ENCODE measurements at places on chromosomes 2 and 18. TPM values are rescaled to one million over a fixed set of nuclear protein-coding genes. Genes with fewer than 3 reads are reported as not detected.

Gene NPAS2
- total RNA-seq: 0.13 TPM

DNA sequence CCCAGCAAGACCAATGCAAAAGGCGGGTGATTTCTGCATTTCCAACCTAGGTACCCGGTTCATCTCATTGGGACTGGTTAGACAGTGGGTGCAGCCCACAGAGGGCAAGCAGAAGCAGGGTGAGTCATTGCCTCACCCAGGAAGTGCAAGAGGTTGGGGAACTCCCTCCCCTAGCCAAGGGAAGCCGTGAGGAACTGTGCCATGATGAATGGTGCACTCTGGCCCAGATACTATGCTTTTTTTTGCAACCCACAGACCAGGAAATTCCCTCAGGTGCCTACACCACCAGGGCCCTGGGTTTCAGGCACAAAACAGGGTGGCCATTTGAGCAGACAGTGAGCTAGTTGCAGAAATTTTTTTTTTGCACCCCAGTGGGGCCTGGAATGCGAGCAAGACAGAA is 662.6 kb upstream of the ACVR2A start:
- H3K4me3 ChIP-seq: no peak overlapping the region
- DNase-seq: peak; percentile 84
- peak overlapping the region; percentile 85 for H3K27ac ChIP-seq
- no peaks in the 10 kb centered on the region for H3K36me3 ChIP-seq

Gene GPR35
- 0.56 TPM for total RNA-seq

Gene GMCL1
- 13.4 TPM for total RNA-seq

DNA sequence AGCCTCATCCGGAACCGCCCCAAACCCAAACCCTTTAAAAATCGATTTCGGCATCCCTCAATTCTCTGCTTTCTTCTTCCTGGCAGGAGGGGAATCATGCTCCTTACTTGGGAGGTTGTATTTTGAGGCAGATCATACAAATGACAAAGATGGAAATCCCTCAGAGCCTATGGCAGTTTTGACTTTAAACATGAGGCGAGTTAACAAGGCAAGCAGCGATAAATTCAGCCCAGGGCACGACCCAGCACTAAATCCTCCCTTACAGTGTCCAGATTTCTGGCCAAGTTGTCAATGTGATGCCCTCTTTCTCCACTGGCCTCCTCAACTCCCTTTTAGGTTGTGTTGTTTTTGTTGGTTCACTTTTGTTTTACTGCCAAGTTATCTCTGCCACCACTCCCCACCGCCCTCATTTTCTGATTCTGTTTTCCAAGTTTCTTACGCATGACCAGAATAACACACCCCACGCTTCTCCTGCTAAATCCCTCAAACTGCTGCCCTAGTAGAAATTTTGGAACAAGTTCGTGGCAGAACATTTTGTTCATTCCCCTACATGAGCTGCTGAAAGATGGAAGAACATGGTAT is 68.3 kb downstream of the CTAGE1 start:
- H3K36me3 ChIP-seq: no peaks in the 10 kb centered on the region
- no peak for DNase-seq
- no peak overlapping the region for H3K4me3 ChIP-seq
- peaks cover 8% of the 10 kb centered on the region for H3K27me3 ChIP-seq
- no peaks in the 10 kb centered on the region for H3K4me1 ChIP-seq

Gene KCNIP3
- not detected for total RNA-seq

Gene CYB5A
- total RNA-seq: 60.4 TPM

DNA sequence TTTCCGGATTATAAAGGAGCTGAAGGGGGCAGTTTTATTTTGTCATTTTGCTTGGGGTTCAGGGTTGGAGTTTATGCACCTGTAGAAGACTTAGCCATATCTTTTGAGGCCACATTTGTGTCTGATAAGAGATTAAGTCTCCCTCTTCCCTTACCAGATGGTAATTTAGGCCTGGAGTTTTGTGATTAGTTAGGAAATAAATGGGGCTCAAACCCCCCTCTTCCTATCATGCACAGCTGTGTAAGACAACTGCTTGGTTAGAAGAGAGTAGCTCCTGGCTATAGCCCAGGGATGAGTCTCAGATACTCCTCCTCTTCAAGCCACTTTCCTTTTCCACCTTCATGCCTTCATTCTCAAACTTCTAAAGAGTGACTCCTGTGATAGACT is 802 bp upstream of the SAP130 start:
- no peaks in the 10 kb centered on the region for H3K36me3 ChIP-seq
- no peak overlapping the region for H3K27ac ChIP-seq
- H3K27me3 ChIP-seq: no peaks in the 10 kb centered on the region

DNA sequence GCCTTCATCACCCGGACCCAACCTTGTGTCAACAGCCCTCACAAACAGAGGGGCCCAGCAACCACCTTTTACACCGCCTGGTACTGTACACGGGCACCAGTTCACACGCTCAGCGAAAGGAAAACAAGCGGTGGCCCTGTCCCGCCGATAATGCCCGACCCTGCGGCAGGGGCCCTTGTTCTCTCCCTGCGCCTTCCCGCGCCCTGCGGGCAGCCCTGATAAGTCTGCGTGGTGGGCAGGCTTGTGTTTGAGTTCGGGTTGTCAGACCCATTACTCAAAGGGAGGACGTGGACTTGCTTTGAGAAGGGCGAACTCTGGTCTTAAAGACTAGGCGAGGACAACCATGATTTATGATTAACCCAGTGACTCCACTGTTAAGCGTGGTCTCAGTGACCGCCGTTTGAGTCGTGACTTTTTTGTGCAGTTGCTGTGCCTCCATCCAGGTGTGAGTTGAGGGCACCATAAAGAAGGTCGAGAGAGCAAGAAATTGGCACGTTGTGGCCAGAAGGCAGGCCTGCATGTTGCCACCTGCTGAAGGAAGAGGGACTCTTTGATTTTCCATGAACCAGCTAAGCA is 167.4 kb upstream of the GATA6 start:
- no peaks in the 10 kb centered on the region for H3K27me3 ChIP-seq

DNA sequence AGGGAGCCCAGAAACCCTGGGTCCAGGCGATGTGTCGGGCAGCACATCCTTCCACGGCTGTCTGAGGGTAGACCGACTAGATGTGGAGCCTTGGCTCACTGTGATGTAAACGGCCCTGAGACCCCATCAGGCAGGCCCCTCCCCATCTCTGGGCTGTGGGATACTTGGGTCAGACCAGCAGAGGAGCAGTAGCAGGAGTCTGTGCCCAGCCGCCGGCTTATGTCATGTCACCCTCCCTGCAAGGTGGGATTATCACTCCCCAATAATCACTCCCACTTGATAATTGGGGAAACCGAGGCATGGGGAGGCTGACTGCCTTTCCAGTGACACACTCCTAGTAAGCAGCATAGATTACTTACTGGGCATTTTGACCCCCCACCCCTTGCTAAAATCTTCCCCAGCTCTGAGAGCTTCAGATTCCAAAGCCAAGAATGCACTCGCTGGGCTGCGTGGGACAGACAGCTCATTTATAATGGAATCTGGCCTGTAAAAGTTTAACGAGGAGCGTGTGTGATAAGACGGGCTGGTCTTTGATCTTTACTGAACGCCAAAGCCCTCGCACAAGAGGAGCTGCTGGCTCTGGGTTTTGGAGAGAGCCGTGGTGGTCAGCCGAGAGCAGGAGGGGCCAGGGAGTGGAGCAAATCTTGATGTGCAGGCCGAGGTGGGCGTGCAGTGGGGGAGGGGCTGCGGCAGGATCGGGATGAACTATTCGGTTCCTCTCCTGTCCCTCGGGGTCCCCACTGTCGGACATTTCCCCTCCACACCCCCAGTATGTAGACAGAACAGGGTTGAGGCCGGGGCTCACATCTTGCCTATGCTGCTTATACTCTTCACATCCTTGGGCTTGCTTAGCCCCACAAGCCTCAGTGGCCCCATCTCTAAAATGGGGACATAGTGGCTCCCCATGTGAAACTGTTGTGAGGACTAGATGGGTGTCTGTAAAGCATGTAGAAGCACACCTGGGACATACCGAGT is 200.0 kb downstream of the GLI2 start:
- no peak overlapping the region for H3K27ac ChIP-seq
- H3K27me3 ChIP-seq: no peaks in the 10 kb centered on the region
- no peak overlapping the region for H3K4me3 ChIP-seq
- H3K4me1 ChIP-seq: no peaks in the 10 kb centered on the region

DNA sequence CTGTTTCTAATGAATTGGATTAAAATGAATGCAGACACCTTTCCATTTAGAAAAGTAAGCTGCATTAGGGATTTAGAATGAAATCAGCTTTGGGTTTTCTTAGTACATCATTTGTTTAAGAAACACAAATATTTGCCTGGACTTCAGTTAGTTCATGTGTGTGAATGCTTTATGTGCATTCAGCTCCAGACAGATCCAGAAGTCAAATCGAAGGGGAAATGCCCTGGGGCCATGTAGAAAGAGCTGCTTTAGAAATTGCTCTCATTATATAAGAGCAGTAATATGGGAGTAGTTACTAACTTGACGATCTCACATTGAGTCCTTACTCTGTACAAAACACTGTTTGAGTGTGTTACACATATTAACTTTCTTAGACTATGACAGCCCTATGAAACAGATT is 88.0 kb upstream of the TTC39C start:
- H3K27ac ChIP-seq: no peak overlapping the region
- H3K36me3 ChIP-seq: no peaks in the 10 kb centered on the region
- no peak overlapping the region for H3K4me3 ChIP-seq
- DNase-seq: no peak
- H3K27me3 ChIP-seq: no peaks in the 10 kb centered on the region

- H3K27ac ChIP-seq: peak overlapping the region; percentile 10
- peak; percentile 69 for DNase-seq
- H3K4me3 ChIP-seq: no peak overlapping the region
- no peaks in the 10 kb centered on the region for H3K27me3 ChIP-seq
- peaks cover 5% of the 10 kb centered on the region for H3K4me1 ChIP-seq
Measured at GRCh38 chr2:8803658-8804379, 33.6 kb downstream of the KIDINS220 start.

Gene OR6B2
- not detected for total RNA-seq

Gene CNDP1
- total RNA-seq: not detected

Gene ACTG2
- 0.97 TPM for total RNA-seq

- H3K4me1 ChIP-seq: no peaks in the 10 kb centered on the region
- no peak overlapping the region for H3K4me3 ChIP-seq
- H3K27ac ChIP-seq: no peak overlapping the region
Measured at GRCh38 chr2:155895016-155895415, 437.5 kb downstream of the NR4A2 start.

DNA sequence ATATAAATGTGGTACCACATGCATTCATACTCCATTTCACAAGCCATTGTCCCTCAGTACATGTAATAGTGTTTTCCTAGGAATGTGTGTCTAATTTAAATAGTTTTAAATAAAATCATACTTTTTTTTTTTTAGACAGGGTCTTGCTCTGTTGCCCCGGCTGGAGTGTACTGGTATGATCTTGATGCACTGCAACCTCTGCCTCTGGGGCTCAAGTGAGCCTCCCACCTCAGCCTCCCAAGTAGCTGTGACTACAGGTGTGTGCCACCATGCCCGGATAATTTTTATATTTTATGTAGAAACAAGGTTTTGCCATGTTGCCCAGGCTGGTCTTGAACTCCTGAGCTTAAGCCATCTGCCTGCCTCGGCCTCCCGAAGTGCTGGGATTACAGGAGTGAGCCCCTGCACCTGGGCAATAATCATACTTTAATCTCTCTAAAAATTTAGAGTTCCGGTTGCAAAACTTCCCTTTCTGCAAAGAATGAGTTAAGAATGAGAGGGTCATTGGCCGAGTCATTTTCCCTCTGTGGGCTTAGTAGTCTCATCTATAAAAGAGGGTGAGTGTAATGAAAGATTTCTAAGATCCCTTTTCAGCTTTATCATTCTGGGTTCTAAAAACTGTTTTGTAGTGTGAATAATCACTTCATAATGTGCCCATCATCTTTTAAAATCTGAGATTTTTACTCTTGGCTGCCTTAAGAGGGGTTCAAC is 116.0 kb upstream of the PELI1 start:
- H3K4me1 ChIP-seq: peaks cover 10% of the 10 kb centered on the region
- no peaks in the 10 kb centered on the region for H3K36me3 ChIP-seq
- peak overlapping the region; percentile 75 for H3K27ac ChIP-seq
- no peak for DNase-seq

DNA sequence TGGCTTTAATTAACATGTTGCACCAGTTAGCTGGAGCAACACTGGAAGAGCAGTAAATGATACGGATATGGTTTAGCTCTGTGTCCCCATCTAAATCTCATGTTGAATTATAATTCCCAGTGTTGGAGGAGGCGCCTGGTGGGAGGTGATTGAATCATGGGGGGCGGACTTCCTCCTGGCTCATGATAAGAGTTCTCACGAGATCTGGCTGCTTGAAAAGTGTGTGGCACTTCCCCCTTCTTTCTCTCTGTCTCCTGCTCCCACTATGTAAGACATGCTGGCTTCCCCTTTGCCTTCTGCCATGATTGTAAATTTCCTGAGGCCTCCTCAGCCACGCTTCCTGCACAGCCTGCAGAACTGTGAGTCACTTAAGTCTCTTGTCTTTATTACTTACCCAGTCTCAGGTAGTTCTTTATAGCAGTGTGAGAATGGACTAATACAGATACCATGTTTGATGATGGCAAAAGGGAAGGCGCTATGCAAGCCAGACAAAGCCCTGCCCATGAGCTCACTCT is 963.6 kb downstream of the SOCS6 start:
- H3K36me3 ChIP-seq: no peaks in the 10 kb centered on the region
- no peak overlapping the region for H3K4me3 ChIP-seq
- DNase-seq: no peak
- no peaks in the 10 kb centered on the region for H3K27me3 ChIP-seq
- no peak overlapping the region for H3K27ac ChIP-seq

DNA sequence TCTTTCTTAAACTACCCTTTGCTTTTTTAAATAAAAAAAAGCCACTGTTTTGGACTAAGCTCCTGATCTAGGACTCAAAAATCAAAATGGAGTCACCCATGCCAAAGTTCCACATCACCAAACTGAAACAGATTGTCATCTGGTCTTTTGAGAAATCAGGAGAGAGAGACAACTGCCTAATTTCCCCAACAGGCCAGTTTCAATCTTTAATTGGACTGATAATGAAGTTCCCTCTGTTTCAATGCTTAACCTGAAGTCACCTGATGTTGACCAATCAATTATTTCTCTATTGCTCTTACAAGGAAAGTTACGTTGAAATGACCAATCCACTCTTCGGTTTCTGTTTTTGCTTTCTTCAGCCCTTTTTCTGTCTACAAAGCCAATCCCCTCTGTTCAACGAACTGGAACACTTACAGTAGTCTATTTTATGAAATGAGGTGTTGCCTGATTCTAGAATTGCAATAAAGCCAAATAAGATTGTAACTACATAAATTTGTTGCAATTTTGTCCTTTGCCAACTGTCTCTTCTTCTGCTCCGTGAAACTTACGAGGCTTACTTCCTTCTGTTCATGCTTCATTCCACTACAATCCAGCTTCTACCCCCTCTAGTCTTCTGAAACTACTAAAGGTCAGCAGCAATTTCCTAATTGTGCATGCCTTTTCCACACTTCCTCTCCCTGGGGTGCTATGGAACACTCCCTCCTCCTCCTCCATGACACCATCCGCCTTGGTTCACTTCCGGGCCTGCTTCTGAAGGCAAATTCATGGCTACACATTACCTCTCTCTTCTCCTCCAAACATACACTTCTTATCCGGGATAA is 95.2 kb upstream of the CD302 start:
- H3K36me3 ChIP-seq: no peaks in the 10 kb centered on the region
- DNase-seq: no peak
- H3K27ac ChIP-seq: peak overlapping the region; percentile 83
- peaks cover 76% of the 10 kb centered on the region for H3K4me1 ChIP-seq

All from GM12878 (cell line).